Stimulated activated CD8-positive, alpha-beta memory T cell treated with anti-CD3 and anti-CD28 coated beads, Interleukin-15, amount 100 ng/mL, for 4 hours (primary cell): ENCODE measurements at places on chromosomes 3 and 15.

DNA sequence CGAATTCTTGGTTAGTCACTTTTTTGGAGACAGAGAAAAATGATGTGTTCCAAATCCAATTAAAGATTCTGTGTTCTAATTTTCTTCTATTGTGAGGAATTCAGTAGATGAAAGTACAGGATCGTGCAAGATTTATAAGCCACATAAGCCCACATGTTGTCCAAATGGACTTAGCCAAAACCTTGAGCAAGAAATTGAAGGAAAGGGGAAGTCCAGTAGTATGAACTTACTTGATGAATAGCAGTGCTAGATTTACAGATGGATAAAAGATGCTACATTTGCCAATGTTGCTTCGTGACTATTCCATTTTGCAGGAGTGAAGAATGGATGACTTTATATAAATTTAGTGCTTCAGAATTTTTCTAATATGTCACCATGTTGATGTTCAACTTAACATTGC, 120.0 kb upstream of the ATP11B start:
- no peak for DNase-seq

DNA sequence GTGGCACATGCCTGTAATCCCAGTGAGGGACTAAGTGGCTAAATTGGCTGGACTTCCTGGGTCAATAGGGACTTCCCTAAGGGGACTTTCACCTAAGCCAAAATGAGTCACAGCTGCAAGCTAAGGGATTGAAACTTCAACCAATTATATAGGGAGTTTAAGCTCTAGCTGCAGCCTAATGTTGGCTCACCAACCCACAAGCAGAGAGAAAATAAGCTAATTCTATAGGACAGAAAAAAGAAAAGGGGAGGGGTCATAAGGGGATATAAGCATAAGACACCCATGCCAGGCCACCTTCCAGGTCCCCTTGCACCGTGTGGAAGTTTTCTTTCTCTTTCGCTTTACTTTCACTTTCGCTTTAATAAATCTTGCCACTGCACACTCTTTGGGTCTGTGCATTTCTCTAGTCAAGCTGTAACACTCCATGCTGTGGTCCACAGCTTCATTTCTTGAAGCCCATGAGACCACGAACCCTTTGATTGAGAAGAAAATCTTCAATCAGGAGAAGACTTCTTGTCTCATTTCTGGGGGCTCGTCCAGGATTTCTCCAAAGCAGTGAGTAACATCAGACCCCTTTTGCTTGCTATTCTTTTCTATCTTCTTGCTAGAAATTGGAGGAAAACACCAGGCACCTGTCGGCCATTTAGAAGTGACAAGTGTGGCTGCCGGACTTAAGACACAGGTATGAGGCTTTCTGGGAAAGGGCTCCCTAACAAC, 192.3 kb downstream of the IGSF11 start:
- DNase-seq: no peak

DNA sequence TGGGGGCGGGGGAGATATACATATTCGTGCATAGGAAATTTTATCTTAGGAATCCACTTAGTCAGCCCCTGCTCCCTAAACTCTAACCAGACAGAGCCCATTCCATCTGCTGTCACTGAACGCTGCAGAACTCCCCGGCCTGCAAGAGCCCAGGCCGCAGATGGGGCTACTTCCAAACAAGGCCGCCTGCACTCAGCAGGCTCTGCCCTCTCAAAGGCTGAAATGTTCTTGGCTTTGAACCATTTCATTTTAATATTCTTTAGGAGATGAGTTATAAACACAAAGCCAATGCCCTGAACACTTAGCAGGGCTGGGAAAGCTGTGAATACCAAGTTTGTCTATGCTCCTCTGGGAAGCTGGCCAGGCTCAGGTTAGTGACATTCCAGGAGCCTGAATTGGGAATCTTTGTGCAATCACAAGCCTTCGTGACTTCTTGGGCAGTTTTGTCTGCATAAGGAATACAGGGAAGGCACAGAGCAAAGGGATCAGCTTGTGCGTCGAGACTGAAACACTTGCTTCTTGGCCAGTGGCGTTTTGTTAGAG, 65.0 kb downstream of the SYNM start:
- no peak for DNase-seq

- DNase-seq: no peak
Observed at GRCh38 chr3:20079621-20080020, 39.4 kb downstream of the KAT2B start.

DNA sequence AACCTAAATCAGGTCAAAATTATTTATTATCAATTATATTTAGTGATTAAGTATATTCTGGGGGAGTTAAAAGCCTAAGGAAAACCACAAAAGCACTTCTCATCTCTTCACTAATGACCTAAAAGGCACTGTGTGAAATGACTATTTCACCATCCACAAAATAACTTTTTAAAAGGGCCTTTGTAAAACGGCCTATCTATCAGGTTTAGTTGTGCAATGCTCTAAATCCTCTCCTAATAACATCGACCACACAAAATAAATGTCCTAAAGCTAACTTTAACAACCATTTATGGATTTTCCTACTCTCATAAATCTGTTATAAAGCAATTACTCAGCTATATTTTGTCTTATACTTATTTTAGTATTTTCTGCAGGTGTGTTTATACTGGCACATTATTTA, 1066.3 kb downstream of the ROBO1 start:
- DNase-seq: no peak
